Activated CD4-positive, alpha-beta T cell treated with anti-CD3 and anti-CD28 coated beads for 24 hours (primary cell): ENCODE measurements at places on chromosomes 1 and 21.
A peak's percentile ranks its signal among the peaks of the same experiment; 100 is the strongest.

DNA sequence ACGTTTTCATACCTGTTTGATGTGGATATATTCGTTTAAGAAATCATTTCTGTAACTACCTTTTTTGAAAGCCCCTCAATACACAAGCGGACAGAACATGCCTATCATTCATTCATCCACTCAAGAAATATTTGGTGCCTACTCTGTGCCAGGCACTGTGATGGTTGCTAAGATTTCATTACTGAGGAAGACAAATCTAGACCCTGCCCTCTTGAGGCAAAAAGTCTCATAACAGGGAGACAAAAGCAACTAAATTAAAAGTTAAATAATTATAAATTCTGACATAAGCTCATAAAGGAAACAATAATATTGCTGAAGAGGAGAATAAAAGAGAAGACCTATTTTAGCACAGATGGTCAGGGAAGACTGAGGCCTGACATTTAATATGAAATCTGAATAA is 203.5 kb upstream of the ZNHIT6 start:
- no peak for DNase-seq

GRCh38 chr21:25995278-25995677 is 175.3 kb downstream of the APP start:
- no peak for DNase-seq

DNA sequence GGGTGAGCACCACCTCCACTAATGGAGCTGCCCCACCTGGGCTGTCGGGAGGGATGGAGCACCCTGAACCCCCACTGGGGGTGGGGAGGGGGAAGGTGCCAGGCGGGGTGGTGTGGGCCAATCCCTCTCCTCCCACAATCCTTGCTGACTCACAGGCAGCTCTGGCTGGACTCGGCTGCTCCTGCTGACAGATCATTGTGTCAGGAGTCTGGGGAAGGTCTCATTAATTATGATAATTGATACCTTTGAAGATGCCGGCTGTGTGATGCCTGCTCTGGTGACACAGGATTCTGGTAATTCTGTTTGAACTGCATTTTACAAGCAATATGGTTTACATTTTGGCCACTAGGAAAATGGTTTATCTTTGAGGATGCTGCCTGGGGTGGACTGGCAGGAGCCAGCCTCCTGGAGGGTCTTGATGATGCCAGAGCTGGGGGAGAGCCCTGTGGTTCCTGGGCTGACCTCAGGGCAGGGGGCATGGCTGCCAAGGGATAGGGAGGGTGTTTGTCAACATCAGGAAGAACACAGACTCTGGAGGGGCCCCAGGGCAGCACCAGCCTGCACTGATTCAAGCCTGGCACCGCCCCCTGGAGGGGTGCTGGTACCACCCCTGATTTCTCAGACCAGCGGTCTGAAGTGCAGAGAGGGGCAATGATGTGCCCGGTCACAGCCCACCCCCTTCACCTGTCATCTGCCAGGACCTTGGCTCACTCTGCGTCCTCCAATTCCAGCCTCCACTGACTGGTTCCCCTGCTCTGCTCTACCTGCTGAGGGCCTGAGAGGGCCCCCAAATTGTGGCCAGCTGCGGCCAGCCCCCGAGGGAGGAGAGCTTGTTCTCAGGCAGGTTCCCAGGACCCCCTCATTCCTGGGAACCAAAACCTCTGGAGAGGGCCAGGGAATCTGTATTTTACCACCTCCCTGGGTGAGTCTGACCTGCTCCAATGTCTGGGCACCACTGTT is 338.8 kb downstream of the MATN1 start:
- no peak for DNase-seq

- no peak for DNase-seq
Measured at GRCh38 chr1:157994704-157995582, 1.5 kb downstream of the KIRREL1 start.

DNA sequence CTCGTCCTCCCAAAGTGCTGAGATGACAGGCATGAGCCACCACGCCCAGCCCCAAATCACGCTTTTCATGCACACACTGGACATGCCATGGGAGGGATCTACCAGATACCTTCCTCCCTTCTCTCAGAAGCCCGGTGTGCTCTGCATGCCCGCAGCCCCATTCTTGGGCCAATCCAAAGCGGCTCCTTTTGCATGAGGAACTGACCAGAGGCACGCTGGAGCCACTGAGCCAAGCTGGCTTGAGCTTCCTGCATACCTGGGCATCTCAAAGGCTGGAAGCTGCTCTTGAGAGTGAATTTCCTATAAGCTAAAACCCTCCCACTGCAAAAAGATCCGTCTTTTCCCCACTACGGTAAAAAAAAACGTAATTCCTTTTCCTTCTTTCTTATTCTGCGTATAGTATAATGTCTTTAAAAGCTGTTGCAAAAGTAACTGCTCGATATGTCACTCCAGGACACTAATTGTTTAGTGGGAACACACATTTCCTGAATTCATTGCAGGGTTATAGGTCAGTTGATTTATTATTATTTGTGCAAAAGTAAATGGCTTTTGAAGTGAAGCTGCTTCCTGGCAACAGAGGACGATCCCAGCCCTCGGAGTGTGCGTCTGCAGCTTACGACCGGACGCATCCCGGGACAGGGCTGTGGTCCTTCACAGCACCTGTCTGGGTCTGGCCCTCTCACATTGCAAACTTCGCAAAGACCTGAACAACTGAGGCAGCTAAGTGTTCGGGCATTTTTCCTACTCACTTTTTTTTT is 61.8 kb upstream of the ETS2 start:
- DNase-seq: no peak

DNA sequence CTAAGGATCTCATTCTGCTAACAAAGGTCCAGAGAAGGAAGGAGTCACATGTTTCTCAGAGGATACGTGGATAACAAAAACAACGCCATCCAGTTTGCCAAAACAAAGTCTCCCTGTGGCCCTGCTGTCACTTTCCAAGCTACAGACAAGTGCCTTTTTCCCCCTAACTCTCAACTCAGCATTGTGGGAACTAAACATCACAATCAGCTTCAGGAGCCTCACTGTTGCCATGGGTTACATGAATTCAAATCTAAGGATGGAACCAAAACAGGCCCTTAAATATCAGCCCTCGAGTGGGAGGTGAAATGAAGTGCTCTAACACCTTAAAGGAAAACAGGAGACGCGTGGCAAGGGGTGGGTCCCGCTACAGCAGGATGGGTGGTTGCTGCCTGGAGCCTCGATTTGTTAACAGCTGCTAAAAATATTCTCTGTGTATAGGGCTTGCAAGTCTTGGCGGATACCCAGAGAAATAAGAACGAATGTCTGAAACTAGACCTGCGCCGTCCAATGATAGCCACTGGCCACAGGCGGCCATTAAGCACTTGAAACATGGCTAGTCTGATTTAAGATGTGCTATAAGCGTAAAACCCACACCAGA is 66.4 kb upstream of the SOD1 start:
- no peak for DNase-seq

GRCh38 chr1:202274611-202275010 is 67.1 kb downstream of the UBE2T start:
- peak; percentile 7 for DNase-seq

- no peak for DNase-seq
Measured at GRCh38 chr1:59900640-59901039, 25.9 kb downstream of the CYP2J2 start.

DNA sequence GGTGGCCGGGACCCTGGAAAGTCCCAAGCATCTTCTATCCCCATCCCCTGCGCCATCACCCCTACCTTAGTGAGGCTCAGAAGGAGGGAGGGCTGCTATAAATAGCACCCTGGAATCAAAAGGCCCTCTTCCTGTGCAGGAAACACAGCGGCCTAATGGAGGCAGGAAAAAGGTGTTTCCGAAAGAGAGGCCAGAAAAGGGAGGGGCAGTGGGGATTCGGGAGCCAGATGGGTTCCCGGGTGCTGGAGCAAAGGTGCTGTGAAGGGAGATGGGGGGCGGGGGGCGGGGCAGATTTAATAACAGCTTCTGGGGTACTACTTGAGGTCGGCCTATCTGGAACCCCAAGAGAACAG is 16.6 kb downstream of the NAV1 start:
- no peak for DNase-seq

DNA sequence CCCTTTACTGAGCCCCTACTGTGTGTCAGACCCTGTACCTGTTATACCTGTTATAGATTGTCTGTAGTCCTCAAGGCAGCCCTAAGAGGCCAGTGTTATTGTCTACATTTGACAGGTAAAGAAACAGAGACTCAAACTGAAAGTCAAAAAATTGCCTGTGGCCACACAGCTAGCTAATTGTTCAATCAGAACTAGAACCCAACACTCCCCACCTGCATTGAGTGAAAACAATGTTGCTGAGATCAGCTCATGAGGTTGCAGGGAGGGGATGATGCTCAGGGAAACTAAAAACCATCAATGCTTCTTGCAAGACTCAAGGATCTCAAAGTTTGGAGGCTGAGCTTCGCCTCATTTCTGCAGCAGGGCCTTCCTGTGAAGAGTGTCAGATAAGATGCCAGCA is 109.5 kb upstream of the LMO4 start:
- DNase-seq: no peak

- no peak for DNase-seq
Measured at GRCh38 chr1:159928491-159929050, 3.3 kb upstream of the TAGLN2 start.

GRCh38 chr1:188827400-188827799 is 1650.3 kb downstream of the BRINP3 start:
- no peak for DNase-seq

GRCh38 chr1:65247419-65248359 is 61.7 kb upstream of the DNAJC6 start:
- no peak for DNase-seq

- DNase-seq: no peak
Measured at GRCh38 chr21:36762642-36763041, 63.7 kb downstream of the SIM2 start.
